ENCODE measurements at places on chromosomes 4 and X.

DNA sequence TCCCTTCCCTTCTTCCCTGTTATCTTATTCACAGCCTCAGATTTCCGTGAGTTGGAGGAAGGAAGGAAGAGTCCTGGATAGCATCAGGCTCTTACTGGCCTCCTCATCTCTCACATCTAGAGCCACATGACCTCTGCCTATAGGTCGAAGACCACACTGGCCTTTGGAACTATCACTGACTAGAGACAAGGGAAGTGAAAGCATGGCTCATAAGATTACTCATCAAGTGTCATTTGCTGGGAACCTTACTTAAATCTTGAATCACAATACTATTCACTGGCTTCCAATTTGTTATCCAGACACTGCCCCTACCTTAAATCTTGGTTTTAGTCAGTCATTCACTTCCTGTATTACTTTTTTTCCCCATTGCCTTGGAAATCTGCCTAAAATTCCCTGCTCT is 61.6 kb upstream of the MTMR8 start:
- DNase-seq = no peak

DNA sequence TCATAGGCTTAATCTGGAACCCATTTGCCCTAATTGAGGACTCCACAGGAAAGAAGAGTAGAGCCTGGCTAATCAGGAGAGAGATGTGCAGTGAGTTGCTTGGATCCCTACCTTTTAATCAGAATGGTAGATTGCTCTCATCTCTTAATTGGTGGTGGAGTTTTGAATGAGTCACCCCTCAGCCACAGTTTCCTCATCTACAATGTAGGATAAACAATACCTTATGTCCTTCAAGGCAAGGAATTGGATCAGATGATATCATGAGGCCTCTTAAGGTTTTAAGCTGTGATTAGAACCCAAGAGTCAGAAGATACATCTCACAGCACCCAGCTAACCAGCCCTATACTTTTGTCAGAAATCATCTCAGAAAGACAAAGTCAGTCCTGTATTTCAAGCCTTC is 39.1 kb downstream of the PDGFRA start:
- DNase-seq = no peak

GRCh38 chr4:24775750-24776149 is 19.6 kb upstream of the SOD3 start:
- no peak for DNase-seq

DNA sequence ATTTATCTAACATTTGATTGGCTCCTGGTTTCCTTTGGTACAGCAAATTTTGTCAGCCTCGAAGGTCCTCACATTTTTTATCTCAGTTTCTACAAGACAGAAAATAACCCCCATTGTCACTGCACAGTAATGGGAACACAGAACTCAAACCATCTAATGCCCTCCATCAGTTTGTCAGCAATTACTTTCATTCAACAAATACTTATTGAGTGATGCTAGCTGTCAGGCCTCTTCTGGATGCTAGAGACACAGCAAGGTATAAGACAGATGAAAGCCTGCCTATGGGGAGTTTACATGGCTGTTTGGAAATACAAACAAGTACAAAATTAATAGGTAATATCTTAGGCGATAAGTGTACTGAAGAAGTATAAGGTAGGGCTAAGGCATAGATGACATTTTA is 5.0 kb upstream of the HTN3 start:
- DNase-seq = no peak

GRCh38 chr4:176653401-176654220 is 139.1 kb downstream of the VEGFC start:
- no peak for DNase-seq

DNA sequence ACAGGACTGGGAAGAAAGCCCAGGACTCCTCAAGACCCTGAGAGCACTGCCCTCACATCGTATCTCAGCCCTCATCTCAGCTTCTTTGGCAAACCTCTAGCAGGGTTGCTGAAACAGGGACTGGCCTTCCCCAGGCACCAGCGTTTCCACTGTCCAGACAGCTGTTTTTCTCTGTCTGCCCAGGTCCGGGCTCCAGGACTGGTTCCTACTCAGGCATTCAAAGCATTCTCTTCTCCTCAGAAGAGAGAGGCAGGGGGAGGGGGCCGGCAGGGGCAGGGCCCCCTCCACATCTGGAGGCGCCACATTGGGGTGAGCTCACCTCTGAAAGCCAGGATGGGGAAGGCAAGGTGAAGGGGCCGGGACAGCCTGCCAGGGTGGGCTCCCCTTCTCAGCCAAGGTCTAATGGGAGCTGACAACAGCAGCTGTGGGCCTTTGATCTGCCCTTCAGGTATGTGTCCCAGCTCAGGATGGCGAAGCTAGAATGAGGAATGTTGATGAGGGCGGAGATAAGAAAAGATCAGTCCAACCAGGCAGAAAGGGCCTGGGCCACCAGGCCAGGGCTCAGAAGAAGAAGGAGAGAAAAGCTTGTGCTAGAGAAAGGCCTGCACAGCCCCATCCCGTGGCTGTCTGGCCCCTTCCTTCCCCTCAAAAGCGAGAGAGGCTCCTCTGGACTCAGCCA is 60.4 kb downstream of the PJA1 start:
- DNase-seq = no peak

GRCh38 chrX:39854772-39855747 is 242.7 kb downstream of the BCOR start:
- DNase-seq = peak; percentile 86

DNA sequence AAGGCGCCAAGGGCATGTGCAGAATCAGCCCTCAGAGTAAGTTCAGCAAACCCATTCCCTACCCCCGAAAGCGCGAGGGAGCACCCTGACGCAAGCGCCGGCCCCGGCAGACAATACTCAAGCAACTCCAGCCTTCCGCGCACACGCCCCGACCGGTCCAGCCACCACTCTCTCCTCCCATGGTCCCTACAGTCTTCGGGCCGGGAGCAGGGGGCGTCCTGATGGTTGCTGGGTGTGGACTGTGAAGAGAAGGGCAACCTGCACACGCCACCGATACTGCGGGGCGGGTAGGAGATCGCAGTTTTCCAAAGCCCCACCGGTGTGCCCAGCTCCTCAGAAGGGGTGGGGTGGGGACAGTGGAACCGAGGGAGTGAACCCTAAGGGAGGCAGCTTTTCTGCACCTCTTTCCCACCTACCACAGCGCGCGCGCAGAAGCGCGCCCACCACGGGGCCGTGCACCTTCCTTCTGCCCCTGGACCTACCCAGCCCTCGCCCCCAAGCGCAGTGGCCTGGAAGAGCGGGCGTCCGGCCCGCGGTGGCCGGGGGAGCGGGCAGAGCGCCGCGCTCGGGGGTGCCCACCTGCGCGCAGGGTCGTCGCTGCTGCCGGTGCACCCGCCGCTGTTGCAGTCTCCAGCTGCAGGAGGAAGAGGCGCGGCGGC is 650.2 kb upstream of the DIPK2B start:
- DNase-seq = no peak

DNA sequence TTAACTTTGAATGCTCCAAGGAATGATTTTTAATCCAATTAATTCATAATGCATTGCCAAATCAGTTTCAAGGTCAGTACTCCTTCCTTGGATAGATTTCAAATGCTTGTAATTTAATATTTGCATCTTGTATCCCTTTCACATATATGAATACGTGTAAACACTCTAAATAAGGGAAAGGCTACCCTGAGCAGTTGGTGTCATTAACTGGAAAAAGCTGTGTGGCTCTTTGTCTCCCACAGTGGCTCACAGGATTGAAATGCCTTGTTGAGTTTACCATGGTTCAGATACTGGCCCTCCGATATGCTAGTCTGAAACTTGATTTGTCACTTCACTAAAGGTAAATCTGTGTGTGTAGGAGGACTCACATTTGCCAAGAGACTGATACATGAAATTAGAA is 16.7 kb upstream of the ACOT9 start:
- no peak for DNase-seq

- DNase-seq = no peak
These were observed 106.2 kb upstream of the FAT1 start for GRCh38 chr4:186829740-186830449.

- no peak for DNase-seq
These were observed 62.2 kb downstream of the SPANXN3 start for GRCh38 chrX:143455046-143455445.

DNA sequence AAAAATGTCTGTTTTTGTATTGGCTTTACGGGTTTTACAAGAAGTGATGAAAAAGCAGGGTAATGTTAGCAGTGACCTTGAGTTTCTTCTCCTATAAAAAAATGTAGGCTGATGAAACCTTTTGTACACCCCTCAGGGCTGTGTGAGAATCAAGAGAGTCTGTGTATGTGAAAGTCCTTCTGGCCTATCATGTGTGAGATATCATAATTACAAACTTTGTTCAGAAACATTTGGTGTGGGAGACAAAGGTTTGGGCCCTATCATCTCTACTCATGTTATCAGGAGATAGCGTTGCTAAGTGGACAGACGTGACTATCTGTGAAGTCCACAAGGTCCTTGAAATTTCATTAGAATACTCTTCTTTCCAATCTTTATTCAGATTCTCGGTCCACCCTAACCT is 170.6 kb upstream of the HAND2 start:
- no peak for DNase-seq

DNA sequence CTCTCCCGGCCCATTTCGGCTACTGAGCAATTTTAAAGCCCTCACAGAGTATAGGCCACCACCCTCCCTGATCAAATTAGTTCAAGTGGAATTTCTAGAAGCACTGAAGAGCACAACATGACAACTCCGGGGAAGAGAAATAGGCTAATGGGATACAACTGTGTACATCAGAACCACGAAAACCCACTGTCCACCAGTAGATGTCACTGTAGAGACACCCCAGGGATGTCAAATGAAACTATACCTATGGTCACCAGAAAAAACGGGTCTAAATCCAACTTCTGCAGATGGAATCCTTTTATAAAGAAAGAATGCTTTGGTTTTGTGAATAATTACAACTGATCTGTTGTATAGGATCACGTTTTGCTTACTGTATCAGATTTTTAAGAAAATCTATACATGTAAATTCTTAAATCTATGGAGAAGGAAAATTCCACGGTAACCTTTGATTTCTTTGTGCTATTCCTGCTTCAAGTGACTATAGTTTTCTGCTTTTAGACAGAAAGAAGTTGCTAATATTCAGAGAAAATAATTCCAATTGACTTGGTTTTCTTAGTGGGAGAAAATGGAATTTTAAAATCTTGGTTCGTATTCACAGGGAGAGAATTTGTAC is 29.5 kb upstream of the MAP3K15 start:
- peak; percentile 26 for DNase-seq
